Activated naive CD4-positive, alpha-beta T cell treated with anti-CD3 and anti-CD28 coated beads, Interleukin-2, amount 50 U/mL, for 72 hours (primary cell): ENCODE measurements at places on chromosomes 4 and X. TPM values are rescaled to one million over a fixed set of nuclear protein-coding genes. Genes with fewer than 3 reads are reported as not detected.

The CENPVL2 gene
- not detected for total RNA-seq

The TMEM185A gene
- 9.0 TPM for total RNA-seq

The STOX2 gene
- not detected for total RNA-seq

The MUC7 gene
- total RNA-seq, result not detected

The MAOB gene
- not detected for total RNA-seq

The MID1 gene
- 2.7 TPM for total RNA-seq

The KDR gene
- not detected for total RNA-seq

The CTPS2 gene
- total RNA-seq, result 8.4 TPM

The PNMA6A gene
- total RNA-seq, result 0.84 TPM

The GLRA3 gene
- total RNA-seq, result not detected

The TSPAN7 gene
- total RNA-seq, result 0.93 TPM

The CYP4V2 gene
- 0.36 TPM for total RNA-seq

The CYTL1 gene
- total RNA-seq, result not detected

The MEPE gene
- total RNA-seq, result not detected

The MRPS18C gene
- 67.3 TPM for total RNA-seq

The NEXMIF gene
- 1.5 TPM for total RNA-seq

The HTATSF1 gene
- total RNA-seq, result 45.3 TPM

The GPRASP2 gene
- total RNA-seq, result 0.78 TPM

The CENPVL3 gene
- not detected for total RNA-seq

The IGFBP7 gene
- total RNA-seq, result 0.32 TPM

The CORIN gene
- 0.05 TPM for total RNA-seq

The GPRASP1 gene
- total RNA-seq, result 1.7 TPM

The RTL3 gene
- total RNA-seq, result not detected
